HEK293T (cell line): ENCODE measurements at places on chromosomes 1 and 21.

DNA sequence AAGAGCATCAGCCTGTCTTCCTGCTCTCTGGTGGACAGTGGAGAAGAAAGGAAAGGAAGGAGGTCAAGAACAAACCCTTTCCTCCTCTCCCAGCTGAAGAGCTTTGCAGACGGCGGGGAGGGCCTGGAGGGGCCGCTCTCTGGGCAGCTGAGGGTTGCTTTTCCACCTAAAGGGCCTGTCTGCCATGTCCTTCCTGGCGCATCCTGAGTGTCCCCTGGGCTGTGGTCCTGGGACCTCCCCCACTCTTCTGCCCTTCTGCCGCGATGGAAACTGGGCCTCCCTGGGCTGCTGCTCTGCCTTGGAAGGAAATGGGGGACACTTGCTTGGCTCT is 107.0 kb downstream of the ETS2 start:
- DNase-seq = no peak

- DNase-seq = no peak
Measured at GRCh38 chr1:85578321-85579295, 2.0 kb upstream of the CCN1 start.

DNA sequence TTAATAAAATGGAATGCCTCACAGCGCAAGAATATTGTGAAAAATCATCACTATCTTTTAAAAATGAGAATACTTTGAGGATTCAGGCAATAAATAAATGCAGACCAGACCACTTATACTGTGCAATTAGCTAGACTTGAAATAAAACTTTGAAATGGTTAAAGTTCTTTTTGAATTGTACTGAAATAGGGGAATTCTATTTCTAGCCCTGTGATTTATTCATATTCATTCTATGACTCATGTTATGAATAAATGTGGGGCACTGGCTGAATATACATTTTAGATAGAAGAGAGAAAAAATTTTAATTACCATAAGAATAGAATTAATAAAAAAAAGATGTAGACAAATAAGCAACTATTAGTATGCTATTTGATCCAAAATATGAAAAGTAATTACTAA is 16.4 kb upstream of the USP25 start:
- DNase-seq = no peak

- no peak for DNase-seq
Measured at GRCh38 chr1:83844546-83844945, 154.4 kb downstream of the TTLL7 start.

- no peak for DNase-seq
Measured at GRCh38 chr1:197341626-197342025, 73.6 kb downstream of the CRB1 start.

GRCh38 chr1:231550448-231550781 is 21.9 kb downstream of the TSNAX start:
- peak; percentile 62 for DNase-seq

DNA sequence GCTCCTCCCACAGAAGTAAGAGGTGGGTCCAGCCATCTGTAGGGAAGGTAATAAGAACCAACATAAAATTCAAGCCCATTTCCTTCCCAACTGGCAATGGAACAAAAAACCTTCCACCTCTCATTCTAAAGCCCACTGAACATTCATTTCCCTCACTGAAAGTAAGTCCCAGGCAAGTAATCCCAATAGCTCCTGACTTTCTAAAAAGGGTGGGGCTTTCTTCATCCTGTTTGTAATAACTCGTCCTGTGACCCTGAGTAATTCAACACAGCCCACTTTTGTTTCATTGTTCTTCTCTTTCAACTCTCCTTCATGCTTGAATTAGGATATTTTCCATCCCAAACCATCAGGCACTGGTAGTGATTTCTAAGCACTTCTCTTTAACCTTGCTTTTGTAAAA is 74.9 kb downstream of the DAB1 start:
- no peak for DNase-seq

- DNase-seq = no peak
Measured at GRCh38 chr1:225691861-225692516, 39.1 kb upstream of the ENAH start.

DNA sequence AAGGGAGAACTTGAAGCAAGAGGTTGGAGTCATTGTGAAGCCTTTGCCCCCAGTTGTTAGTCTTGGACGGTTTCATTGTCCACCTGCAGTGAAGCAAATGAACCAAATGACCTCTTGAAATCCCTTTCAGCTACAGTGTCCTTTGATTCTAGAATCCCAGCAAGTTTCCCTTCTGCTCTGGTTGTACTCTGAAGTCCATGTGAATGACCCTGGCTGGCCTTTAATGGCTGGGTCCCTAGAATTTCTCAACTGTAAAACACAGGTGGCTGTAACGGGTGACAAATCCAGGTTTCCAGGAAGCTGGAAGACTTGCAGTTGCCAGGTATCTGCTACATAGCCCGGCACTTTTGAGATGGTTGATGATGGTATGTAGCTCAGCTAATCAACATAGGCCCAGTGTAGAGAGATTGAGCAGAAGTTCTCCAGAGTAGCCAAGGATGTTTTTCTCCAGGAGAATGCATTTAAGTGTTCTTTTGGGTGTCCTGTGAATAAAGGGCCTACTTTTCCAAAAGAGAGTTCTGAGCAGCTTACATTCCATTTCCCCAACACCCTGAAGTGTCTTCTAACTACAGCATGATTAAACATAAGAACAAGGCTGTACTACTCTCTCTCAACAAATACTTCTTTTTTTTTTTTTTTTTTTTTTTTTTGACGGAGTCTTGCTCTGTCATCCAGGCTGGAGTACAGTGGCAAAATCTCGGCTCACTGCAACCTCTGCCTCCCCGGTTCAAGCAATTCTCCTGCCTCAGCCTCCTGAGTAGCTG is 17.6 kb upstream of the SLC30A1 start:
- no peak for DNase-seq

DNA sequence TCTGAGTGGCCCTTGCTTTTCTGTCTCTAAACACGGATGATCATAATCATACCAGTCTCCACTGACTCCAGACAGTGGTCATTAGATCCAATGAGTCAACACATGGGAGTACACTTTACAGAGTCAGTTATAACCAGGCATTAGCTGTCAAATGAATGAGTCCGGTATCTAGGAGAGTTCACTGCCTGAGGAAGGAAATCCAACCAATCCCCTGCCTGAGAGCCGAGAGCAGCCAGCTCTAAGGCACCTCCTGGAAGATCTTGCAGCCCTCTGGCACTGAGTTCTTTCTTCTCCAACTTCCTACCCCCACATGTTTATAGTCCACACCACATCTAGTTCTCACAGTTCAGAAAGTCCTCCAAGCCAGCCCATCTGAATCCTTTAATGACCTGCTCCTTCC is 29.4 kb upstream of the RBM15 start:
- no peak for DNase-seq

DNA sequence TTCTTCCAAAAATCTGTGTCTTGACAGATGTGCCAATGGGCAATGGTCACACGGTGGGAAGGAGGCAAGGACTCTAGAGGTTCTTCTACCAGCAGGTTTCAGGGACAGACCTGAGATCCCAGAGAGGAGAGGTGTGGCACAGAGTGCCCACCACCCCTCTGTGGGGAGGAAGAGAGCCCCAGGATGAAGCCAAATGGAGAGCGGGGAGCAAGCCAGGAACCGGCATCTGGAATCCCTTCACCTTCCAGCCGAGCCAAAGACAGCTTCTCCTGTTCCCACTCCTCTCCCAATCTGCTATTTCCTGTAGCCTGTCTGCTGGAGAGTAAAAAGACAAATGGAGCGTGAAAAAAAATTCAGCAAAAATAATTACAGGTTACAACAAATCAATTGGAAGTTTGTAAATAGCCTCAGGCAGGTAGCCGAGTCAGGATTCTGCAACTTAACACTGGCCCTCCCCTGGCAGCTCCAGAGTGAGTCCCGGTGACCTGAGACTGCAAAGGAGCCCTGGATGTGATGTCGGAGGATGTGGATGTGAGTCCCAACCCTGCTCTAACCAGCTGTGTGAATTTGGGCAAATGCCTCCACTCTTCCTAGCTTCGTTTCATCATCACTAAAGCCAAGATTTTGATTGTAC is 45.4 kb upstream of the LRRN2 start:
- no peak for DNase-seq

DNA sequence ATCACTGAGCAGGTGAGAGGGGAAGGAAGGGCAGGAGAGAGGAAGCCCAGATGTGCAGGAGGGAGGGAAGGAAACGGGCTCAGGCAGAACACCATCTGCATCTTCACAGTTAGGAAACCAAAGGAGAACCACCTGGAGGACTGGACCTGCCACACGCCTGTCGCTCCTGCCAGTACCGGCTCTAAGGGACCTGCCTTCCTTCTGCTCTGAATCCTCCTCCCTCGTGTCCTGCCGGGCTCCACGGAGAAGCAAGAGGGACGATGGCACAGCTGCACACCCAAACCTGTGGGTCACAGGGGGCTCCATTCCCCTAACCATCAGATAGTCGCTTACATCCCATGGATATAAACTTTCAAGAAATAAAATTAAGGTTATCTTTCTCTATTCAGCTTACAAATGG is 56.1 kb downstream of the TOR1AIP2 start:
- no peak for DNase-seq

- DNase-seq = no peak
Measured at GRCh38 chr21:40186045-40186444, 318.8 kb downstream of the PCP4 start.

DNA sequence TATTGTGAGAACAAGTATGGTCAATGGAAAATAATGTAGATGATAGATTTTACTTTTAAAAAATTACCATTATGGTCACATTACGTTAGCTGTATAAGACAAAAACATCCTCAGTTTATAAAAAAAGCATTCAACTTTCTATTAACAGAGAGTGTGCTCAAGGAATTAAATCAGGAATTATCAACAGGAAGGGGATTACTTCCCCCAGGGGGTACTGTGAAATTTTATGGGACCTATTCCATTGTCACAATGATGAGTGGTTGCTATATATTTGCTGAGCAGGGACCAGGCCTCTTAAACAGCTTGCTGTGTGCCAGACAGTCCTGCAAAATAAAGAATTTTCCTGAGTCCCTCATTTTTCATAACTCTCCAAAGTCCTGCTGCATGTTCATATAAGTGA is 21.2 kb downstream of the JAM2 start:
- peak; percentile 44 for DNase-seq

DNA sequence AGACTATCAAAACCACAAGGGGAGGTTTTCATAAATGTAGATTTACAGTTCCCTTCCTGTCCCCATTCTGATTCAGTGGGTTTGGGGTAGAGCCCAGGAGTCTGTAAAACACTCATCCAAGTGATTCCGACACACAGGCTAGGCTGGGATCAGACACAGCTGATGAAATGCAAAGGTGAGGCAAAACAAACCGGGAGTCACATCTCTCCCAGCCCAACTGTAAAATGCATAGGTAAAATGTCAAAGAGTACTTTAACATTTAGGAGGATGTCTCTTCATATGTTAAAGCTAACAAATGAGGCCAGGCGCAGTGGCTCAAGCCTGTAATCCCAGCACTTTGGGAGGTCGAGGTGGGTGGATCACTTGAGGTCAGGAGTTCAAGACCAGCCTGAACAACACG is 45.0 kb downstream of the ZNF281 start:
- DNase-seq = no peak

GRCh38 chr1:157992833-157993146 is 655 bp upstream of the KIRREL1 start:
- DNase-seq = no peak

DNA sequence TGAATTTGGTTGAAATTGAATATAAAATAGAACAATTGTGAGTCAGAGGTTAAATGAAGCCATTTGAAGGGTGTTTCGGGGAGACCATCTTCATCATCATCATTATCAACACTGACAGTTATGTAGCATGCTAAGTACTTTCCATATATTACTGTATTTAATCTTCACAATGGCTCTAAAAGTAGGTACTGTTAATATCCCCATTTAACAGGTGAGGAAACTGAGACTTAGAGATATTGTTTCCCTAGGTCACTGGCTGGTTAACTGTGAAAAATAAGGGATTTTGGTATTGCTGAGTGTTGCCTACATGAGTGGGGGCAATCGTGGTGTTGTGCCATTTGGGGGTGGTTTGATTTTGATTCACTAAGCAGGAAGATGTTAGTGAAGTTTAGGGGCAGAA is 100.3 kb downstream of the TBX19 start:
- no peak for DNase-seq

DNA sequence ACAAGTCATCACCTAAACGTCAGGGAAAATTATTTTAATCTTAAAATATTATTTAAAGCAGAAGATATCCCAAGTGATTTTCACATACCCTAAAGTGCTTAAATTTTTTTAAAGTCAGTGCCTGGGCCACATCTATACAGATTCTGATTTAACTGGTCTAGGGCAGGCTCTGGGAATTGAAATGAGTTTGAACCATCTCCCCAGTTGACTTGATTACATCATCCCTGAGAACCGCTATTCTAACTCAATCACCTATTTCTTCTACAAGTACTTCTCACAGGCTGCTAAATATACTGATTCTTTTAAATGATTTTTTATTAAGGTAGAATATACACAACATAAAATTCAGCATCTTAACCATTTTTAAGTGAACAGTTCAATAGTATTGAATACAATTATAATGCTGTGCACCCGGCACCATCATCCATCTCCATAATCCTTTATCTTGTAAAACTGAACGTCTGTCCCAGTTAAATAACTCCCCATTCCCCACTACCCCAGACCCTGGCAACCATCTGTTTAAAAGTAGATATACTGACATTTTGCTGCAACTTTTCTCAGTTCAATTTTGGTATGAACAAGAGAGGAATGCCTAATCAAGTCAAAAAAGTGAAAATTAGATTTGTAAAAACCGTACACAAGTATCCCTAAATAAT is 19.5 kb downstream of the GART start:
- no peak for DNase-seq

GRCh38 chr1:14627608-14628489 is 29.4 kb downstream of the KAZN start:
- no peak for DNase-seq

- DNase-seq = no peak
Measured at GRCh38 chr1:241749945-241750695, 97.9 kb upstream of the EXO1 start.

GRCh38 chr21:31326522-31327242 is 17.4 kb downstream of the TIAM1 start:
- DNase-seq = no peak

GRCh38 chr1:155871390-155871789 is 12.0 kb downstream of the SYT11 start:
- DNase-seq = no peak

DNA sequence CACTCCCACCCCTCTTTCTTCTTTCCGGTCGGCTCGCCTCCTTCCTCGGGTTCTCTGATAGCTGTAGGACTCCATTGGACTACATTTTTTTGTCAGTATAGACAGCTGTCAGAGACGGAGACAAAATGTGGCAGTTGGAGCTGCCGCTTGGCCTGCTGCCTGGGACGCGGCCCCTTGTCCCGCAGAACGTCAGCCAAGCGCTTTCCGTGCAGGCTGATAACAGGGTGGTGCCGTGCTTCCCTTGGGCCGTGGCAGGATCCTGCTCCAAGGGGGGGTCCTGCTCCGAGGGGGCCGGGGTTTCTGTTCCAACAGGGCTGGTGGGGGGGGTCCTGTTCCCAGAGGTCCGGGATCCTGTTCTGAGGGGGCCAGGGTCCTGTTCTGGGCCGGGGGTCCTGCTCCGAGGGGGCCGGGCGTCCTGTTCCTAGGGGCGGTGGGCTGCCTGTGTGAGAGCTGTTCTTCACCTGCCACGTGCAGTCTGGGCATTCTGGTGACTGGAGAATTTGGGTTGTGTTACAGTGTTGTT is 4.9 kb downstream of the SKI start:
- no peak for DNase-seq
